ENCODE measurements at places on chromosomes 6 and 20. TPM values are rescaled to one million over a fixed set of nuclear protein-coding genes. Genes with fewer than 3 reads are reported as not detected.

The VTA1 gene
- total RNA-seq = 59.0 TPM

The PRPF6 gene
- 39.0 TPM for total RNA-seq

The RFX6 gene
- total RNA-seq = not detected

The ARMC12 gene
- under 0.01 TPM for total RNA-seq

The MOG gene
- not detected for total RNA-seq

The MAN1A1 gene
- total RNA-seq = 21.4 TPM

The BFSP1 gene
- total RNA-seq = 2.7 TPM

The HTR1B gene
- total RNA-seq = 3.5 TPM

The SLC17A3 gene
- not detected for total RNA-seq

The BEND3 gene
- total RNA-seq = 1.3 TPM

The PDE7B gene
- 5.6 TPM for total RNA-seq

The SPATA25 gene
- total RNA-seq = 0.15 TPM

The VWA7 gene
- total RNA-seq = 0.67 TPM

The HLA-G gene
- not detected for total RNA-seq

The TMEM217 gene
- not detected for total RNA-seq

The CD109 gene
- total RNA-seq = 27.9 TPM

Measured in bronchus fibroblast of lung (primary cell).